NCI-H1436 (cell line): ENCODE measurements at places on chromosomes 5 and 9.

- no peak for DNase-seq
These were observed 6.7 kb downstream of the PTGS1 start for GRCh38 chr9:122377241-122378164.

- DNase-seq = no peak
These were observed 1863.1 kb upstream of the WWC1 start for GRCh38 chr5:166428264-166428803.

GRCh38 chr5:72245951-72246532 is 74.0 kb downstream of the MRPS27 start:
- DNase-seq = no peak

DNA sequence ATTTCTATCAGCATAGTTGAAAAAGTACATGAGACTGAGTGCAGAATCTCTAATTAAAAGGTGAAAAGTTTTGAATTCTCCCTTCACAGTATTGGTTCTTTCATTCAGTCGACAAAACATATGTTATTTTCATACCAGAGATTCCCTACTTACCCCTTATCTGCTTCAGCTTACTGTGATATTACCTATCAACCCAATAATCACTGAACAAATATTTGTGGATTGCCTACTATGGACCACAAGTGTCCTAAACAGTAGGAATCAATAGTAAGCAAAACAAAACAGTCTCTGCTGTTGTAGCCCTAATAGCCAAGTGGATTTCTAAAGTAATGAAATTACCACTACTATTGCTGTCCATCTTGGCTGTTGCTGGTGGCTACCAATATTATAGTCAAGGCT is 11.5 kb downstream of the CCDC152 start:
- no peak for DNase-seq

DNA sequence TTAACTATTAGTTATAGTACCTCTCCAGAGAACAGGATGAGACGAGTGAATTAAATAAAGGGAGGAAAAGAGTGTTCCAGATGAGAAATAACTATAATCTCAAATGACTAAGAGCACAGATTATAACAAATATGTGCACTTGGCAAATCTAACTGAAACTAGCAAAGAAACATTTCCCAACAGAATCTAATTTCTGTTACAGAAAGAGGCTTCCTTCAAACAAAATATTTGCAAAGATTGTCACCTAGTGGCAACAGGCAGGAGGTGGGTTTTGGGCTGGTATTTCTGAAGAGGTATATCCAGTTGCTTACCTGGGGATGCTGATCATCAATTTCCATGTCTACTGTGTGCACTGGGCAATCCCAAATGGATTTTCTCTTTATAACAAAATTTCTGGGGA is 5.6 kb upstream of the SPDL1 start:
- no peak for DNase-seq

- DNase-seq = no peak
These were observed 94.1 kb downstream of the NFIB start for GRCh38 chr9:14219850-14220249.

- peak; percentile 70 for DNase-seq
These were observed 40.6 kb upstream of the ITGA2 start for GRCh38 chr5:52948418-52949076.

- DNase-seq = no peak
These were observed 44.2 kb upstream of the CKMT2 start for GRCh38 chr5:81188962-81189361.

DNA sequence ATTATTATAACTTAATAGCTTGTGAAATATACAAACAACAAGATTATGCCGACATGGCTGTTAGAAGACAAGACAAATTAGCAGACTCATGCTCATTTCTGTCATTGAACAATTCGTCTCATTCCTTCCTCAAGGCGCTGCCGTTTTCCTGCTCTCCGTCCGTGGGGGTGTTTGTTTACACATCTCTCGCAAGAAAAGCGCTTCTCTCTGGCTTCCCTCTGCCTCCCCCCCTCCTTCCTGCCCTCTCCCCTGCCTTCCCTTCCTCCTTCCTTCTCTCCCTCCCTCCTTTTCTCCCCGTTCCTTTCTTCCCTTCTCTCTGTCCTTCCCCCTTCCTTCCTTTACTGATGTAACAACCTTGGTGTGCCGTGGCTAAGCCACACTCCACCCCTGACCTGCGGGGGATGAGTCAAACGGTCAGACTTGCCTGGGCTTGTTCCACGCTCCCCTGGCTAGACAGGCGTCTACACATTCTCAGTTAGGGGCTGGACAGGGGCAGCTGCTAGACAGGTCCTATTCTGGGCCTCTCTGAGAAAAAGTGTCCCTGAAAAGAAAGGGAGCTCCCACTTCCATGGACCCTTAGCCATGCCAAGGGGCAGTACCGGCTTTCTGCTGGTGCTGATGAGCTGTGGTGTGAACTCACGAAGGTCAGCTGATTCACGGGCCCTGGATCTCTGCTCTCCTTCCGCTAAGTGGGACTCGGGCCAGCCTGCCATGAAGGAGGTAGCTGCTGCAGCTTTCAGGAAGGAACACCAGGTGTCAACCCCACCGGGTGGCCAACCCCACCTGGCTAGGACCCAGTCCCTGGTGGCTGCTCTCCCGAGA is 32.0 kb upstream of the SPTLC1 start:
- no peak for DNase-seq

- no peak for DNase-seq
These were observed 400.3 kb downstream of the ZSWIM6 start for GRCh38 chr5:61732369-61732768.

- no peak for DNase-seq
These were observed 49.9 kb upstream of the C5orf46 start for GRCh38 chr5:147956064-147956841.

DNA sequence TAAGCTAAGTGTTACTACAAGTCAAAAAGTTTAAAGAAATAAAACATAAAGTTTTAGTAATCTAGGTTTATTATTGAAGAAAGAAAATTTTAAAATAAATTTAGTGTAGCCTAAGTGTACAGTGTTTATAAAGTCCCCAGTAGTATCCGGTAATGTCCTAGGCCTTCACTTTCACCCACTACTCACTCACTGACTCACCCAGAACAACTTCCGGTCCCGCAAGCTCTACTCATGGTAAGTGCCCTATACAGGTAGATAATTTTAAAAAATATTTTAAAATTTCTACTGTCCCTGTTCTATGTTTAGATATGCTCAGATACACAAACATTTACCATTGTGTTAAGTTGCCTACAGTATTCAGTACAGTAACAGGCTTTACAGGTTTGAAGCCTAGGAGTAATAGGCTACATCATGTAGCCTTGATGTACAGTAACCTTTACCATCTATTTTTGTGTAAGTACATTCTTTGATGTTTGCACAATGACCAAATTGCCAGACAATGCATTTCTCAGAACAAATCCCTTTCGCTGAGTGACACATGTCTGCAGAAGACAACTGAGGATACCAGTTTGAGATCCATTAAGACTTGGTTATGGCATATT is 253.6 kb downstream of the TRIM32 start:
- no peak for DNase-seq

DNA sequence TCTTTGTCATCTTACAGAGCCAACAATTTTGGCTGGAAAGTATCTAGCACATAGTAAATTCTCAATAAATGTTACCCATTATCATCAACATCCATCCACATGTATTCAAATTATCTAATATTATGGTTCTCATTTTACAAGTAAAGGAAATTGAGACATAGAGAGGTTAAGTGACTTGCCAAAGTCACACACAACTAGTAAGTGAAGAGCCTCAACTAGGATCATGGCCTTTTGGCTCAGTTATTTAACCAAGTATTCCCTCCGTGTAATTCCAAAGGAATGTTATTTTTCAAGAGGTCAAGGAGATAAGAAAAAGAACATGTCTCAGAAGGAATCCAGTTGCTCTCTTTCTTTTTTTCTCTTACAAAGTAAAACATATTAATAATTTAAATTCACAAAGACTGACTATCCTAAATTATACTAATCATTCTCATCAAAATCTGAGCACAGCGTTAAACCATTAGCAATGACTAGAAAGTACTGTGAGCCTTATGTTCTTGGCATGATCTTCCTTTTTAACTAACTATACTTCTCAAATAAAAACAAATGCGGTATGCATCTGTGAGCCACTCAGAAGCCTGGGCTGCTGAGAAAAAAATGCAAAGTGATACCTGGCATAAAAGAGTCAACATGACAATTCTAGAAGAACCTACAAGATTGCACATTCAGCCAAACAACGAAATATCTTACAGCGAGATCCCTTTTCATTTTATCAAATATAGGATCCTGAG is 350.9 kb downstream of the GLIS3 start:
- DNase-seq = no peak

DNA sequence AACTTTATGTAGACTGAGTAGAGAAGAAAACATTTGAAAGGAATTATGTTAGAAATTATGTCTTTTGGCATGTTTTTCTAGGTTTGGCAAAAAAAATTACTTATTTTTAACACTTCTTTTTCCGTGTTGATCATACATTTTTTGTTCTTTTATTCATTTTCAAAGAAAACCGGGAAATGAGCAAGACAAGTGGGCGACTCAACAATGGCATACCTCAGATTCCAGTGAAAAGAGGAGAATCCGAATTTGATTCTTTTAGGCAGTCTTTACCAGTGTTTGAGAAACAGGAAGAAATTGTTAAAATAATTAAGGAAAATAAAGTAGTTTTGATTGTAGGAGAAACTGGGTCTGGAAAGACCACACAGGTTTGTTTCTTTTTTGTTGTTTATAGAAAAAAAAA is 12.9 kb downstream of the YTHDC2 start:
- DNase-seq = no peak

DNA sequence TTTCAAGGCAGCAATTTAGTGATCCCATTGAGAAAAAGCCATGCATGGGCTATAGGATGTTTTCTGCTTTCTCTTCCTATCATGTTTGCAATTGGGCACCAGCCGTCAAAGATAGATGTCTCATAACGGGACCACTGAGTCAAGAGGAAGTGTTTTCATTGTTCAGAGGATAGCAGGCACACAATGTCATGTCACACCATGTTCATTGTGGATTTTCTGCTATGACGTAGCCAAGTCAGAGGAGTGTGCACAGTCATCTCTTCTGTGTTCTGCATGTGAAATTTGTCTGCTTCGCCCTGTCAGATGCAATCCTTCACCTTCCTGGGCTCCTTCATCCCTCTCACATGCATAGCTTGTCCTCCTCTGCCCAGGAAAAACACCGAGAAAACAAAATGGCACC is 106.0 kb downstream of the CD180 start:
- no peak for DNase-seq

GRCh38 chr9:79353856-79354520 is 217.8 kb upstream of the TLE4 start:
- no peak for DNase-seq

- DNase-seq = no peak
These were observed 199.4 kb upstream of the SLC24A2 start for GRCh38 chr9:19988281-19988680.

- no peak for DNase-seq
These were observed 11.8 kb downstream of the APTX start for GRCh38 chr9:32989660-32990059.

DNA sequence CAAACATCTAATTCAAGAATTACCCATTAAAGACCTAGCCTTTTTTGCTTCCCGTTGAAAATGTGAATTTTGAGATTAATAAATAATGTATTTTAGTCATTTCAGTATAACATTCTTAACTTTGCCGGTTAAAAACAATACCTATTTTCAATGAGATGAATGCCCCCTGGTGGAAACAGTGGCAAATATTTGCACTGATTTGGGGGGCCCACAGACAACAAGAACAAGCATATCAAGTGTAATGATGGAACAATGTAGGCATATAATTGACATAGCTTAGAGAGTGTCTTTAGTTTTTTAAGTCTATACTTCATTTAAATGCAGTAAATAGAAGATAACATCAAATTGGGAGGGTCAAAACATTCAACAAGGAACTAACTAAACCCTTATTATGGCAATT is 111.9 kb downstream of the NTRK2 start:
- no peak for DNase-seq

DNA sequence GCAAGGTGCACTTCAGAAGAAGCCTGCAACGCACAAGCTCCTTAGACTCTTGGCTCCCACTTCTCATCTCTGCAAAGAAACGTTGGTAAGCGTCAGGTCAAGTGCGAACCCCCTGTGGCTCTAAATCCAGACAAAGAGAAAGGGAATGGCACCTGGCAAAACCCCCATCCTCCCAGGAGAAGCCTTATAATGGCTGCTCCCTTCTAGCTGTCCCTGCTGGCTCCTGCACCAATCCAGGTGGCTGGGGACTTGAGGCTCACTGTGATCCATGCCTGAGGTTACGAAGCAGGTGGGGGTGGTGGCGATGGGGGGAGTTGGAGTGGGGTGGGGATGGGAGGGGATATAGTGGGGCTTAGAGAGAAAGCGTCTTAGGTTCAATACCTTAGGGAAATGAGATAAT is 272.8 kb downstream of the DENND1A start:
- DNase-seq = no peak

DNA sequence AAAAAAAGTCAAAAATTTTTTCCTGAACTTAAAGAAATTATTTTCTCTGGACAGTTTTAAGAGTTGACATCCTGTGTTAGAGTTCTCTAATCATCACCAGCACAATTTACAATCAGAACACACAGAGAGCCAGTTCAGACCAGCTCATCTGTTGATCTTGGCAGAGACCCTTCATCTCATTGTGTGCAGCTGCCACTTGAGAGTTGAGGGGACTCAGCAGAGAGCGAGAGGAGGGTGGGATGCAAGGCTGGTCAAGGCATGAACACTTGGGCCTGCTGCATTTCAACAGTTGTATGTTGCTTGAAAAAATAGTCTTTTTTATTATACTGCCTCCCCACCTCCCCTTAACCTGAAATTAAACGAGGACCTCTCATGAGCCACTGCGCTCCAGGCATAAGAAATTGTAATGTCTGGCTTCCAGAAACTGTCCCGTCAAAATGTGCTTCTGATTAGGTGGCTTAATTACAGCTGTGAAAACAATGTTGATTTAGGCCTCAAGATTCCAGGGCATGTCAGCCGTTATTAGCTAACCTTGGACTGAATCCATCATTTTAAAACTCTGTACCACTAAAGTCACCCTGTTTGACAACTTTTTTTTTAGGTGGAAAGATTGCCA is 383.6 kb downstream of the CCDC171 start:
- DNase-seq = peak; percentile 2

- no peak for DNase-seq
These were observed 54.2 kb downstream of the FNBP1 start for GRCh38 chr9:129988607-129989361.

- DNase-seq = no peak
These were observed 41.9 kb downstream of the STK10 start for GRCh38 chr5:172145870-172146747.

DNA sequence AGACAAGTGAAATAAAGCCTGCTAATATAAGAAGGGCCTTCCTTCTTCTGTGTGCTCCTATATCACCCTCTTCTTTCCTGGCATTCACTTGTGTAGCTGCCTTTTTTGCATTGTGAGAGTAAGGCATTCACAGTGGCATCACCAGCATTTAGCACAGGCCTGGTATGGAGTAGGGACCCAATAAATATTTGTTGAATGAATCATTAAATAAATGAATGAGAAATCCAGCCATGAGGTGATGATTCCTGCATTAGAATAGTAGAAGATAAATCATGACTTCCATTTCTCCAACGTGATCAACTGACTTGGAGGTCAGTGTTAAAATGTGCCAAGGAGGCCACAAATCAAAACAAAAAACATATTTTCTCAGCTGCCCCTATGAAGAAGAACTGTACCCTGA is 3.9 kb downstream of the PLPPR1 start:
- no peak for DNase-seq

- DNase-seq = no peak
These were observed 117.3 kb downstream of the TTLL11 start for GRCh38 chr9:121975801-121976277.
